ENCODE measurements at places on chromosomes 4 and X.

- DNase-seq: no peak
Observed at GRCh38 chrX:3184176-3184930, 143.1 kb downstream of the ARSF start.

DNA sequence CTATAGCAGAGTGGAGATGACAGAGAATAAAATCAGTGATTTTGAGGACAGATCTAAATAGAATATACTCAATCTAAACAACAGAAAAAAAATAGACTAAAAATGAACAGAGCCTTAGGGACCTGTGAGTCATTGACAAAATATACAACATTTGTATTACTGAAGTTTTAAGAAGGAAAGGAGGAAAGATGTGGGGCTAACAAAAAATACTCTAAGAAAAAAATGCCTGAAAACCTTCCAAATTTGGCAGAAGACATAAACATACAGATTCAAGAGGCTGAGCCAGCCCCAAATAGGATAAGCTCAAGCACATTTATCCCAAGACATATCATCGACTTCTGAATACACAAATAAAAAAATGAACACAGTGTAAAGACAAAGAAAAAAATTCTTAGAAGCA is 123.6 kb upstream of the INTU start:
- no peak for DNase-seq

DNA sequence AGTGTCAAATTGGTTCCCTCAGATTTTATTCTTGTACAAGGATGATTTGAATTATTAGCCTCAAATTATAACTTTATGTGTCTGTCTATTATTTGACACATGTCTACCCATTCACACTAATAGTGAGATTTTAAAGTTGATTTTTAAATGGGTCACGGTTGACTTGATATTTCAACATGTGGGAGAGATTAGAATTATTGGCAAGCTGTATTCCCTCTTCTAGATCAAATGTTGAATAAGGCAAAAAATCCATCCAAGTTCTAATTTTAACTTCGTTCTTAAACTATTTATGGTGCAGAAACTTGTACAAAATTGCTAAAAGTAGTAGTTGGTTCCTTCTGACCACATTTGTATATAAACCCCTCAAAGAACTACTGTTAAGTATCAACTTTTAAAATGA is 1498.0 kb downstream of the STIM2 start:
- no peak for DNase-seq

DNA sequence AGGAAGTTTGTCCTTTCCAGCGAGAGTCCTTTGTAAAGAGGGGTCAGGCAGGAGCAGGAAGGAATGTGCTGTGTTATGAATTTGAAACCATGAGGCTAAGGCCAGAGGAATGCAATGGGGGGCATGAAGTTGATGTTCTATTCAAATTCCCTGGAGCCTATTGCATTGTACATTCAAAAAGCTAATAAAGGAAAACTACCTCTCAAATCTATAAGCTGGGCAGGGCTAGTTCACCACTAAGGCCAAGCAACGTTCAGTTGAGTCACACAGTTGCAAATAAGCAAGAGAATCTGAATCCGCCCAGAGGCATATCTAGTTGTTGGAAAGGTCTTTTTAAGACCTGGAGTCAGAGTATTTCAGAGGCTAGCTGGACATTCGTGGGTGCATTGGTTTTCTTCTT is 148.3 kb downstream of the DCTD start:
- DNase-seq: no peak

DNA sequence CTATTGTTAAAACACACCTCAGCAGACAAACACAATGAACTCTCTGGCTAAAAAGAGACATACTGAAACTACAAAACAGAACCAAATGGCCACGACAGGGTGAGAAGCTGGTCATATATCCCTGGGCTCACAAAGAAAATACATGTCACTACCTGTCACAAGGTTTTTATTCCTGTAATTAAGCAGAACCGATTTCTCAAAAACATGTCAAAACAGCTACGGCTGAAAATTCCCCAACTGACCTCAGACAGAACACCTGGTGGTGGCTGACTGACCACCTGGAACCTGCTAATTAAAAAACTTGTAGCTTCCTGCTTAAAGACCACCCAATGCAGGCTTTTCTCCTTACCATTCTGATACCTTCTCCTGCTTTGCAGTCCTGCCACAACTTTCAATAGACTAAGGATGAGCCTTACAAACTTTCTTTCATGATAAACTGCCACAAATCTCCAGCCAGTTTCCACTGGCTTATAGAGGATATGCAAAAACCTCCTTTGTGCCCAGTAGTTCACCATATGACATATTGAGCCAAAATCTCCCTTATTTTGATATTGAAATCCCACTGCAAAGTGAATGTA is 571.9 kb downstream of the SPOCK3 start:
- no peak for DNase-seq

DNA sequence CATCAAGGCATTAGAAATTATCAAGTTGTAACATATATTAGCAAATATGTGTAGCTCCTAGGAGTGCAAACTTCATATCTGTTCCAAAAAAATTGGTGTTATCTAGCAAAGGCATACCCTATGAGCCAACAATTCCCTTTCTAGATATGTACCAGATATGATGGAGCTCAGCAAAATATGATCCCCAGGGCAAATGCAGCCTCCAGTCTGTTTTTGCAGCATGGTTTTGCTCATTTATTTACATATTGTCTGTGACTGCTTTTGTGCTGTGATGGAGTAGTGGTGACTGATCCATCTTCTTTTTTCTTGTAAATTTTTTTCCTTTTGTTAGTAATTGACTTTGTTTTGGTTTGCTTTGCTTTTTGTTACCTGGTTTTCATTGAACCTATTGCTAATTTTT is 41.0 kb downstream of the CEP135 start:
- DNase-seq: peak; percentile 3

- DNase-seq: no peak
Observed at GRCh38 chr4:148369919-148370318, 72.3 kb downstream of the NR3C2 start.

GRCh38 chr4:4995103-4995907 is 24.0 kb downstream of the CYTL1 start:
- DNase-seq: peak; percentile 82

- no peak for DNase-seq
Observed at GRCh38 chrX:132433001-132433400, 55.8 kb downstream of the MBNL3 start.

GRCh38 chrX:3777416-3777815 is 64.0 kb upstream of the PRKX start:
- DNase-seq: no peak

- DNase-seq: no peak
Observed at GRCh38 chr4:2087170-2087569, 28.0 kb downstream of the NAT8L start.

- DNase-seq: no peak
Observed at GRCh38 chr4:145252190-145252589, 71.8 kb upstream of the OTUD4 start.

- DNase-seq: peak; percentile 49
Observed at GRCh38 chrX:1673337-1673736, 58.5 kb downstream of the ASMT start.

DNA sequence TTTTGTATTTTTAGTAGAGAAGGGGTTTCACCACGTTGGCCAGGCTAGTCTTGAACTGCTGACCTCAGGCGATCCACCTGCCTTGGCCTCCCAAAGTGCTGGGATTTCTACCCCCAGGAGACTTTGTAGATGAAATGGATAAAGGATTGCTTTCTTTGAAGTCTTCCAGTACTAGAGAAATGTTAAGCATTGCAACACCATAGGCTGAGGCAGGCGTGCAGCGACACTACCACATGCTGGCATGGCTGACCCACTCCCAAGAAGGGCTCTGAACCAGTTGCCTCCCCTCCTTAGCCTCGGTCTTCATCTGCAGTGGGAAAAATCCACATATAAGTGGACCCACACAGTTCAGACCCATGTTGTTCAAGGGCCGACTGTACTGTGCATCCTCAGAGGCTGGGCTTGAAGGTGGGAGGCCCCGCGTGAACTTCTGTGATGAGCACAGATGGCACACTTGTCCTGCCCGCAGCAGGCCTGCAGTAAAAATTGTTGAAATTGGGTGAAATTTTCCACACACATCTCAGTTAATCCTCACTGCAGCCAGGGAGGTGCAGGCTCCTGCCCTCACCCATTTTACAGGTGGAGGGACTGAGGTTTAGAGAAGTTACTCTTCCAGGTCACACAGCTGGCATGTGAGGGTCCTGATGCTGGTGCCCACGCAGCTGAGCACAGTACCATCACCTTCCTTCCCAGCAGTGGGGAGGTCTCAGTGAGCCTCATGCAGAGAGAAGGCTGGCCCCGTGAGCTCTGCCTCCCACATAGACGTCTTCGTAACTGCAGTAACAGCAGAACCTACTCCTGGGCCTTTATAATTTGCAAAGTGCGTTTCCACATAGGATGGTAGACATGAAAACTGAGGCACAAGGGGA is 35.5 kb downstream of the HTRA3 start:
- DNase-seq: no peak

- DNase-seq: no peak
Observed at GRCh38 chrX:37800717-37801116, 20.9 kb downstream of the CYBB start.

- DNase-seq: no peak
Observed at GRCh38 chr4:163810755-163811154, 316.3 kb downstream of the TMA16 start.

- DNase-seq: peak; percentile 61
Observed at GRCh38 chrX:69093960-69094871, 71.0 kb downstream of the PJA1 start.

DNA sequence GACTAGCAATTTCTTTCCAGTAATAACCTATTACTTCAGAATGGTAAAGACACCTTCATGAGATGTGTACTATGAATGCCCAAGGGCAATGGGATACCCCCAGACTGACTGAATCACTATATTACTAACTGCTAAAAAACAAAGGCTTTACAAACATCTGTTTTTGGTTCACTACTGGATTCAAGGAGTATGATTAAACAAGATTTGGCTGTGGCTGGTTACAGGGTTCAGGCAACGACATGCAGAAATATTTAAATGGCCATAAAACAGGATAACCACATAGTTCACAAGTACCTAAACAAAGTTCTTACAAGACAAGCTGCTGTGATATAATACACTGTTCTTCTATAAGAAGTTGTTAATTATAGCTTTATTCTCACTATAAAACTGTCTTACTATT is 128.2 kb downstream of the FRYL start:
- DNase-seq: no peak

DNA sequence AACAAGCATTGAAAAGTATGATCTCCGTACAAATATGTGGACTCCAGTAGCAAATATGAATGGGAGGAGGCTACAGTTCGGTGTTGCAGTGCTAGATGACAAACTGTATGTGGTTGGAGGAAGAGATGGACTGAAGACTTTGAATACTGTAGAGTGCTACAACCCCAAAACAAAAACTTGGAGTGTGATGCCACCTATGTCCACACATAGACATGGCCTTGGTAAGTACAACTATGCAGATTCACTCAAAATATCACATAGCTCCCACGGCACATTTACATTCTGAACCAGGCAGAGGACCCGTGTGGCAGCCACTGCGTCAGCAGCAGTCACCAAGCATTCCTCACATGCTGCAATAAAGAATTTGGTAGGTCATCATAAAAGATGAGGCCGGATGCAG is 41.3 kb downstream of the KLHL5 start:
- DNase-seq: peak; percentile 7

DNA sequence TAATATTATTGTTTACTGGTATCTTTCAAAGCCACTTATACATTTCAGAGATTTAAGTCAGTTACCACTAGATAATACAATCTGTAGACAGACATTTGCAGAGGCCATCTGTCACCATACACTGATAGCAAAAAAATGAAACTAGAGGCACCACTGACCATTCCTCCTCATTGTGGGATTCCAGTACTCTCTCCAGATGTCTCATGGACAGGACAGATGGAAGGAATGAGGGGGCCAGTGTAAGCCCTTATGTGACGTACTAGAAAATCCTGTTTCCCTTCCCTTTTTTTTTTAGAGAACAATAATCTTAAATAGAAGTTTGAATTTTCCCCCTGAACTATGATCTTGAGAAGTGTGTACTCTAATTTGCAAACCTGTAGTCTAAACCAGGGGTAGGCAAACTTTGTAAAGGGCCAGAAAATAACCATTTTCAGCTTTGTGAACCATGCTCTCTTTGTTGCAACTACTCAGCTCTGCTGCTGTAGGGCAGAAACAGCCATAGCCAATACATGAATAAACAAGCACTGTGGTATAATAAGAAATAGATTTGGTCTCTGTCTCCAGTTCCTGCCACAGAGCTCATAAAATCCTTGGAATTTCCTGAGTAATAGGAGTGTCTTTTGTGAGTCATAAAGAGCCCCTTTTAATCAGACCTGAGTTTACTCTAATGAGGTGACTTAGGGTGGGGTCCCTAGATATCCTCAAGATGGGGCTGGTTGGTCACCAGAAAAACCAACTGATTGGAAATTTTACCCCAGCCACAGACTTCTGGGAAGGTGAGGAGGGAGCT is 90.4 kb downstream of the MOSPD2 start:
- DNase-seq: no peak

DNA sequence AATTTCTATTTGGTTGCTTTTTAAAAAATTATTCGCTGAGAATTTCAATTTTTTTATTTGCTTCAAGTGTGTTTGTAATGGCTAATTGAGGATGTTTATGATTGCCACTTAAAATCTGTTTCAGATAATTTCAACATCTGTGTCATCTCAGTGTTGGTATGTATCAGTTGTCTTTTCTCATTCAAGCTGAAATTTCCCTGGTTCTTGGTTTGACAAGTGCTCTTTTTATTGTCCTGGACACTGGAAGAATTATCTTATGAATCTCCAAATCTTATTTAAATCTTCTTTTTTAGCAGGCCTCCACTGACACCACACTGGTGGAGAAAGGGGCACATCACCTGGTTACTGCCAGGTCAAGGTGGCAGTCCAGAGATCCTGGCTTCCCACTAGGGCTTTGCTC is 21.5 kb downstream of the CHST7 start:
- DNase-seq: no peak

- DNase-seq: no peak
Observed at GRCh38 chr4:5467111-5467510, 241.2 kb downstream of the EVC2 start.

DNA sequence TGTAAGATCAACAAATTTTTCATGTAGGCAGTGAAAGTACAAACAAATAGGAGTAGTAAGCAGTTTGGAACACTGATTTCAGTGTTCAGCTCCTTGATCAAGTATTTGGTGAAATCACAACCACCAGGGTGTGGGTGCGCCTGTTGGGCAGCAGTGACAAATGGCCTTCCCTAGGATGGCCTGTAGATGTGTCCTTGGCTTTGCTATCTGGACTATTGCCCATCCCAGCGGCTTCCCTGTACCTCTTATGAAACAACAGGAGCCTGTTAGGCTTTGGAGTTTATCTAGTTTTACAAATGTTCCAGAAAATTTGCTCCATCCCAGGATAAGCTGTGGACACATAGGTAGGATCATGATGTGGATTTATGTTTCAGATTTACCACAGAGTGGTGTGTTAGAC is 216.8 kb upstream of the FAT1 start:
- no peak for DNase-seq

DNA sequence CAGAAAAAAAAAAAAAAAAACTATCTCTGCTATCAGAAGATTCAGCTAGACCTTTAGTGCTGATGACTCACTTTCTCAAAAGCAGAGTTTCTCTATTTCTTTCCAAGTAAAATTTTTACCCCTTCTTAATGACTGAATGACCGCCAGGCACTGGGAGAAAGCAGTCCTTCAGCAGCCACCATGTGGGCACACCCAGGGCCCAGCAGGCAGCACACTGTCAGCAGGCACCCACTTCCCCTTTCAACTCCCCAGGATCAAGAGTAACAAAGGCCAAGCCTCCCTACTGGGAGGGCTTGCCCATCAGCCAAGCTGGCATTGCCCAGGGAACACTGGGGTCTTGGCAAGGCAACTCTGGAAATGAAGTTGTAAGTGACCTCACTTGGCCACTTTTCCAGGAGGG is 201.9 kb upstream of the MAMLD1 start:
- no peak for DNase-seq

Data from K562 (cell line).